ENCODE measurements at places on chromosomes 11 and 22.

DNA sequence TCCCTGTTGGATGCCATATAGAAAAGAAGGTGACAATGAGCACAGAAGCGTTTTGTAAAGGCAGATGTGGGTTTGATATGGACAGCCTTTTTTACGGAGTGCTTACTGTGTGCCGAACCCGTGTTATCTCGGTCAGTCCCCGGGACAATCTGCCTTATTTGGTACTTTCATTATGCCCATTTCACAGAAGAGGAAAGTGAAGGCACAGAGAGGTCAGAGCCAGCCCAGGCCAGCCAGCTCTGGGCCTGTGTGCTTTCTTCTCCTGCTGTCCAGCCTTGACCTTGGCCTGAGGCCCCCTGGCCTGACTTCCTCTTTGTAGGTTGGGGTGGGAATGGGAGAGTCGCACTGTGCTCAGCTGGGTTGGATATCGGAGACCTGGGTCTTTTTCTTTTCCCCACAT, 628 bp upstream of the CRYBB1 start:
- no peak for DNase-seq
- no peaks in the 10 kb centered on the region for H3K36me3 ChIP-seq
- no peak overlapping the region for H3K27ac ChIP-seq
- H3K4me3 ChIP-seq, result no peak overlapping the region
- no peaks in the 10 kb centered on the region for H3K27me3 ChIP-seq

DNA sequence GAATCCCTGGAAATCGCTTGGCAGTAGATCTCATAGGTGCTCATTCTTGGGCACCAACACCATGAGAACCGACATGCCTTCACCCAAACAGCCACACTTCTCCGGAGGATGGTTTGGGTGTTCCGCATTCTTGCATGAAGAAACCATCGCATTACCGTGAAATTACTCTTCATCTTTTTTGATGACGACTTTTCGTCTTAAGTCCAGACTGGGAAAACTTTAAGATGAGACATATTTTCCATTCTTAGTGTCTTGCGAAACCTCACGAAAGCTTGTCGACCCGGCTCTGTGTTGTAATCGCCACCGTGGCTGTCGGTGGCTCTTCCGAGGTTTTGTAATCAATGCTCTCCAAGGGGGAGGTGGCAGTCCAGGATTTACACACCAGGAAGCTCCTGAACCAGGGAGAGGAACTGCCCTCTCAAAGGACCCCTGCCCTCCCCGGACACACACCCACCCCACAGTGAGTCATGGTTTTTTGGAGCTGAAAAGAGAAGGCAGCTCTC, 1.7 kb downstream of the TOM1 start:
- no peak overlapping the region for H3K4me3 ChIP-seq
- no peak overlapping the region for H3K27ac ChIP-seq
- no peaks in the 10 kb centered on the region for H3K36me3 ChIP-seq
- no peak for DNase-seq
- peaks cover 9% of the 10 kb centered on the region for H3K4me1 ChIP-seq

- no peak overlapping the region for H3K27ac ChIP-seq
- H3K36me3 ChIP-seq, result no peaks in the 10 kb centered on the region
- H3K27me3 ChIP-seq, result no peaks in the 10 kb centered on the region
- H3K4me1 ChIP-seq, result no peaks in the 10 kb centered on the region
Observed at GRCh38 chr11:100419518-100419917, 267.6 kb upstream of the ARHGAP42 start.

DNA sequence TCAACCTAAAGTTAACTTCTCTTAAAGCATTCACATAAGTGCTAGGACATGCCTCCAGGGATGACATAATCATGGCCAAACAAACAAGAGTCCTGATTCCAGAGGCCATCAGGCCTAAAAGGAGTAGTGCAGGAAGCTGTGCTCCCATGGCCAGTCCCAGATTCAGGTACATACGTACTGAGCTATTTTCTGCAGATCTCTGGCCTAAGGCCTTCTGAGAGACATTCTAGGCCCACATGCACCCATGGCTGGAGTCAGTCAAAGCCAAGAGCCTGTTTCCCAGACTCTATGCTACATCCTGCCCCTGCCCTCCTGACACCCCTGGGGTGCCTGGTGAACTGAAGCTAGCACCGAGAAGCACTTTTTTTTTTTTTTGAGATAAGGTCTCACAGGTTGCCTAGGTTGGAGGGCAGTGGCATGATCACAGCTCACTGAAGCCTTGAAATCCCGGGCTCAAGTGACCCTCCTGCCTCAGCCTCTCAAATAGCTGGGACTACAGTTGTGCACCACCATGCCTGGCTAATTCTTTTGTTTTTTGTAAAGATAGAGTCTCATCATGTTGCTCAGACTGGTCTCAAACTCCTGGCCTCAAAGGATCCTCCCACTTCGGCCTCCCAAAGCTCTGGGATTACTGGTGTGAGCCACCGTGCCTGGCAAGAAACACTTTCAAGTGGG, 553 bp downstream of the CD3D start:
- no peaks in the 10 kb centered on the region for H3K36me3 ChIP-seq
- H3K4me3 ChIP-seq, result peak overlapping the region; percentile 27
- no peaks in the 10 kb centered on the region for H3K27me3 ChIP-seq
- no peaks in the 10 kb centered on the region for H3K4me1 ChIP-seq

GRCh38 chr11:67271541-67272284, 5.4 kb downstream of the GRK2 start:
- H3K27me3 ChIP-seq, result no peaks in the 10 kb centered on the region
- H3K4me3 ChIP-seq, result peak overlapping the region; percentile 90
- H3K4me1 ChIP-seq, result peaks cover 99% of the 10 kb centered on the region
- peak overlapping the region; percentile 71 for H3K27ac ChIP-seq
- no peaks in the 10 kb centered on the region for H3K36me3 ChIP-seq
- no peak for DNase-seq

- no peaks in the 10 kb centered on the region for H3K4me1 ChIP-seq
- no peak overlapping the region for H3K27ac ChIP-seq
- H3K4me3 ChIP-seq, result no peak overlapping the region
- H3K27me3 ChIP-seq, result no peaks in the 10 kb centered on the region
Observed at GRCh38 chr11:36532941-36533601, 23.0 kb upstream of the TRAF6 start.

Data from thoracic aorta (tissue), 2 donors.